ENCODE measurements at places on chromosomes 5 and 9.

DNA sequence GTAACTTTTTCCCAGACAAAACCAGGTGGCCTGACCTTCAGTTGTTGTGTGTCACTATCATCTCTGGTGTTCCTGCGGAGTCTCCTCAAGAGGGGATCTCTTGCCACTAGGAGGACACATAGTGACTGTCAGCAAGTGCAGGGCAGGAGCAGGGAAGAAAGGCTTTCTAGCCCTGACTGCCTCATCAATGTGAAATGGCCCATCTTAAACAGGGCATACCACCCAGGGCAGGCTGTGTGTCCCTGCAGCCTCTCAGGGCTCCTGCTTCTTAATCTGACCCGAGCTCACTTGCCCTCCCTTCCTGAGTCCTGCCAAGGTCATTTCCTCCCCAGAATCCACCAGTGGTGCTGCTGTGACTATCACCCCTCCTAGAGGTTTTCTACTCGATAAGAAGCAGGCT lies 57.4 kb upstream of the SIMC1 start:
- no peak for DNase-seq

DNA sequence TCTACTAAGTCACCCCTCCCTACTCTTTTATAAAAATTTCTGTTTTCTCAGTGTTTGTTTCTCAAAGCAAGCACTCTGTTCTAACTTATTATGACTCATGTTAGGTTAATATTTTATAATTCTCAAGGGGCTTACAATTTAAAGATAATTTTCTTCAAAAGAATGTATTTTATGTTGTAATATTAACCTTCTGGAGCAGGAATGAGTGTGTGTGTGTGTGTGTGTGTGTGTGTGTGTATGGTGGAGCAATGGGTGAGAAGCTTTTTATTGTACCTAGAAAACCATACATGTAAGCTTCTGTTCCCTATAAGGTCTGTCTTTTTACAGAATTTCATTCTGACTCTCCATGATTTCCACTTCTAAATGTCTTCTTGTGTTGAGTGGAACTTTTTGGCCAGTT lies 63.0 kb downstream of the PBX3 start:
- peak; percentile 53 for DNase-seq

- DNase-seq = no peak
Observed at GRCh38 chr9:93128715-93129224, 5.3 kb downstream of the NINJ1 start.

DNA sequence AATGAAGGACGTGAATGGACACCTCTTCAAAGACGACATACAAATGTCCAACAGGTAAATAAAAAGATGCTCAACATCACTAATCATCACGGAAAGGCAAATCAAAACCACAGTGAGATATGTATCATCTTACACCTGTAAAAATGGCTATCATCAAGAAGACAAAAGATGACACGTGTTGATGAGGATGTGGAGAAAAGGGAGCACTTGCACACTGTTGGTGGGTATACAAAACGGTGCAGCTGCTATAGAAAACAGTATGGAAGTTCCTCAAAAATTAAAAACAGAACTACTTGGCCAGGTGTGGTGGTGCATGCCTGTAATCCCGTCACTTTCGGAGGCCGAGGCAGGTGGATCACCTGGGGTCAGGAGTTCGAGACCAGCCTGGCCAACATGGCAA lies 47.9 kb downstream of the STK10 start:
- DNase-seq = no peak

DNA sequence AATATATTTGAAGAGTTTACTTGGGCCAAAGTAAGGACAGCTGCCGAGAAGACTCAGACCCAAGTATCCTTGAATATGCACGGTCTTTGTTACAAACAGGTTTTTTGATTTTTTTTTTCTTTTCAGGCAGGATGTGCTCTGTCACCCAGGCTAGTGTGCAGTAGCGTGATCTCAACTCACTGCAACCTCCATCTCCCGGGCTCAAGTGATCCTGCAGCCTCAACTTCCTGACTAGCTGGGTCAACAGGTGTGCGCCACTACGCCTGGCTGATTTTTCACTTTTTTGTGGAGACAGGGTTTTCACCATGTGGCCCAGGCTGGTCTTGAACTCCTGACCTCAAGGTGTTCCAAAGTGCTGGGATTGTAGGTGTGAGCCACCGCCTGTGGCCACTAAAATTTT lies 27.4 kb downstream of the JMY start:
- no peak for DNase-seq

GRCh38 chr9:137433916-137434431 lies 7.2 kb downstream of the ENTPD8 start:
- DNase-seq = no peak

DNA sequence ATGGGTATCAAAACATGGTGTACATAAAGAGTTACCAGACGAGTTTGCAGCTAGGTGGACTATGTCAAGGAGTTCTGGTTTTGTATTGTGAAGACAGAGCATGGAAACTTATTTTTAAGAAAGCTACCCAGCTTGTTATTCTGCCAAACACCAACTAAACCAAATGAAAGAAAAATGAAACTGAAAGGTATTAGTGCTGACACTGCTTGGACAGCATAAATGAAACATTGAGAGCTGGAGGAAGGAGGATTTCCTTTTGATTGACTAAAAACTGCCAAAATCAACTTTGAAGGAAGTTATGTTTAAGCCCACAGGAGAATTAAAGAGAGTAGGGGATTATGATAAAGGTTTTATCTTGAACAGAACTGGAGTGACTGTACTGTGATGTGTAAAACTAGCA lies 766.2 kb downstream of the PTPRD start:
- no peak for DNase-seq

GRCh38 chr9:15867334-15867733 lies 314.5 kb downstream of the CCDC171 start:
- no peak for DNase-seq

GRCh38 chr9:29001006-29001405 lies 1427.7 kb upstream of the C9orf72 start:
- DNase-seq = no peak

DNA sequence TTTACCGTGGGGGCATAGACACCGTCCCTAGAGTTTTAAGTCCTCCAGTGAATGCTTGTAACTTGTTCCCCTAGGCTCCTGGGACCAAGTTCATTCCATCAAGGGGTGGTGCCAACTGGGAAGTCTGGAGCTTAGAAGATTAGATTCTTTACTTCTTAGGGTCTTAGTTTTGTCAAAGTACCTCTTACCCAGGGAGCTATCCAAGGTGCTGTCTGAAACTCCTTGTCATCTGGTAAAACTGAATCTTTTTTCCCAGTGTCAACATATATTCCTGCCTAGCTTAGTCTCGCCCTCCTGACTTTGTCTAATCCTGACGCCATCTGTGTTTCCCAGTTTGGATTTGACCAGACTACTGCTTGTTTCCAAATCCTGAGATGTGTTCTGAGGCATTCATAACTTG lies 41.6 kb downstream of the MAMDC2 start:
- DNase-seq = peak; percentile 58

GRCh38 chr5:172749881-172750633 lies 20.9 kb downstream of the DUSP1 start:
- peak; percentile 42 for DNase-seq

- no peak for DNase-seq
Observed at GRCh38 chr5:55541056-55541635, 6.4 kb upstream of the PLPP1 start.

DNA sequence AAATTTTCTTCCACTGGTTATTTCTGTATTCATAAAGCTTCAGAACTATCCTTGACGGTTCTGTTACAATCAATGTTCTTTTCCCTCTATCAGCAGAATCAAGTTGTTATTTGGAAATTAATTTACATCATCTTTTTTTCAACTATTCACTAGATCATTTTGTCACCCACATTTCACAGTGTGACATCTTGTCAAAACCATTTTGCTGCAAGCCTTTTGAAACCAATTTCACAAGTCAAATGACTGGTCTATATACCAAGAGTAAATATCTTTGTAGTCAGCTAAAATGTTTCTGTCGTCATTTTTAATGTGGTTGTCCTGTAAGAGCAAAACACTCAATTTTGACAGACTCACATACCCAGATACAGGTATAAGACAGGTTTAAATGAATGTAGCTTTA lies 984.3 kb upstream of the TYRP1 start:
- no peak for DNase-seq

DNA sequence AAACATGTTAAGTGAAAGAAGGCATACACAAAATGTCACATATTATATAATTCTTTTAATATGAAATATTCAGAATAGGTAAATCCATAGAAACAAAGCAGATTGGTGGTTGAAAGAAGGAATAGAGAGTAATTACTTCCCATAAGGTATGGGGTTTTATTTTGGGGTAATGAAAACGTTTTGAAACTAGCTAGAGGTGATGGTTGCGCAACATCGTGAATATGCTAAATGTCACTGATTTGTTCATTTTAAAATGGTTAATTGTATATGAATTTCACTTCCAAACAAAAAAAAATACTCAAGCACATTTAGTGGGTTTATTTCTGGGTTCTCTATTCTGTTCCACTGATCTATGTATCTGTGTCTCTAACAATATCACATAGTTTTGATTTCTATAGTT lies 12.0 kb upstream of the FSTL4 start:
- no peak for DNase-seq

DNA sequence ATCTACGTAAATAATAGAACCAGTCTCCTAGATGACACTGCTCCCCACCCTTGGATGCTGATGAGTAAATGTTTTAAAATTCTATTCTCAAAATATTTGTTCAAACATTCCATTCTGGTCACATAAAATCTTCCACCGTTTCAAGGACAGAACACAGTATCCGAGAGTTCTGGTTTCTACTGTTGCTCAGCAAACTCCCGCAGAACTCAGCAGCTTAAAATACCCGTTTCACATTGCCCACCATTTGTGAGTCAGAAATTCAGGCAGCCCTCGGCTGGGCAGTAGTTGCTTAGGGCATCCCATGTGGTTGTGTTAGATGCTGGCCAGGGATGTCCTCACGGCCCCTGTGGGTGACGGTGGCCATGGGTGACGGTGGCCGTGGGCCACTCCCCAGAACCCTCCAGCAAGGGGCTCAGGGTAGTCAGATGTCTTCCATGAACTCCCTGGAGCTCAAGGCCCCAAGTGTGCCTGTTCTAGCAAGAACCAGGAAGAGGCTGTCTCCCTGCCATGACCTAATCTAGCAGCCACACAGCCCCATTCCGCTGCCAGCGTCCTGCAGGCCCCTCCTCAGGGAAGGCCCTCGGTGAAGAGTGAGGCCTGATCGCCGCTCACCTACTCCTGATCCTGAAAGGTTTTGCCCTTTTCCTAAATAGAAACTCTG lies 17.4 kb downstream of the MGAT1 start:
- peak; percentile 77 for DNase-seq

GRCh38 chr9:129497813-129498450 lies 123.0 kb downstream of the C9orf50 start:
- no peak for DNase-seq

DNA sequence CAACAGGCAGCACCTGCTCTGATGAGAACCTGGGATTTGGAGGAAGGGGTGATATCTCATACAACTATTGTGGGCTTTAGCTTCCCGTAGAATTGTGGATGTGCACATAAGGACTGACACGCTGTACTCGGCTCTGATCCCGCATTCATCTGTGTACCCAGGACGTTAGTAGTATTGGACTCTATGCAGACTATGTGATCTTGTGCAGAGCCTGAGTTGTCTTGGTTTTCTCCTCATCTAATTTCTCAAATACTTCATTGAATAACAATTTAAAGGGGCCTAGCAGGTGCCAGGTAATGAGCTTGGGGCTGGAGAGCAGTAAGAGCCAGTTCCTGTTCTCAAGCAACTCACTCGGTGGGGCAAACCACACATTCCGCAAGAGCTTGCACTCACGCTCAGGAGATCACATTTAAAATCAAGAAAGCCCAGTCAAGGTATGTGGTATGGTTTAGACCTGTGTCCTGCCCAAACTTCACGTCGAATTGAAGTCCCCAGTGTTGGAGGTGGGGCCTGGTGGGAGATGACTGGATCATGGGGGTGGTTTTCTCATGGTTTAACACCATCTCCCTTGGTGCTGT lies 14.8 kb downstream of the C5orf15 start:
- DNase-seq = no peak
